Cardiac muscle cell (in vitro differentiated cells and primary cell): ENCODE measurements at places on chromosomes 5 and 9.
A peak's percentile ranks its signal among the peaks of the same experiment; 100 is the strongest.

GRCh38 chr9:108691614-108692013, 164.2 kb downstream of the ACTL7B start:
- DNase-seq, result no peak

DNA sequence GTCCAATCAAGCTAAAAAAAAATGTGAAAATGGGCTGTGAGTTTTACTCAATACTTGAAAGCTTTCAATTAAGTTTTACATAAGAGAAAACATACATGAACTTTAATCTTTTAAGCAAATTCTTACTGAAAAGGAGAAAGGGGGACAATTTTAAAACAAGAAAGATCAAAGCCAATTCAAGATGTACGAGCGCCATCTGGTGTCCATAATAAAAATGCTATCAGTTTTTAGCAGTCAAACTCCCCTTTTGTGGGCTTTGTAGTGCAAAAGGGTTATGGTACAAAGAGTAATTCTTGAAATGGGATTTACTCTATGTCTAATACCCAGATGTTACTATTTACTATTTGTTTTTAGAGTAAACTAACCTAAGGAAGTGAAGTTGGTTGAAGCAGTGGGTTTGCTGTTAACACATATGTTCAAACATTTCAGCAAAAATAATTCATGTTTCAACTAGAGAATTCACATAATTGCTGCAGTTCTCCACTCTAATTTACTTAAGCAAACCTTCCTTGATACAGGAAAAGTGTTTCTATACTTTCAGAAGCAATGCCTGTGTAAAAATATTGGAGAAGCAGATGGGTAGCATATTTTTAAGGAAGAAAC, 228.2 kb upstream of the TYRP1 start:
- peak; percentile 58 for DNase-seq

GRCh38 chr9:14315875-14316601, 2.1 kb upstream of the NFIB start:
- peak; percentile 84 for DNase-seq

- no peak for DNase-seq
Measured at GRCh38 chr9:122355336-122355875, 15.4 kb upstream of the PTGS1 start.

DNA sequence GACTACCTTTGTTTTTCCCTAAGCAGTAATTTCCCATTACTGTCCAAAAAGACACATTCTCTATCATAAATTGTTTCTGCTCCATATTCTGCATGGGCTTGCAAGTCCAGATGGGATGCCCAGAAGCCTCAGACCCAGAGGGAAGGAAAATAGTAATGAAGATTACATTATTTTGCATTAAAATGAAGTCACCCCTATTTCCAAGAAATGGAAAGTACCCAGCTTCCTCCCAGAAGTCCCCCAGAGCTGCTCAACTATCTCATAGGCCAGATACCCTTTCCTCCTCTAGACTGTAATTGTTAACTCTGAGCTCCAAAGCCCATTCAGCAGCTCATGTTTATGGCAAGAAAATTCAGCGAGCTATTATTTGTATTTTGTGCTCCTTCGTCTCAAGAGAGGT, 159.5 kb downstream of the GLIS3 start:
- no peak for DNase-seq

DNA sequence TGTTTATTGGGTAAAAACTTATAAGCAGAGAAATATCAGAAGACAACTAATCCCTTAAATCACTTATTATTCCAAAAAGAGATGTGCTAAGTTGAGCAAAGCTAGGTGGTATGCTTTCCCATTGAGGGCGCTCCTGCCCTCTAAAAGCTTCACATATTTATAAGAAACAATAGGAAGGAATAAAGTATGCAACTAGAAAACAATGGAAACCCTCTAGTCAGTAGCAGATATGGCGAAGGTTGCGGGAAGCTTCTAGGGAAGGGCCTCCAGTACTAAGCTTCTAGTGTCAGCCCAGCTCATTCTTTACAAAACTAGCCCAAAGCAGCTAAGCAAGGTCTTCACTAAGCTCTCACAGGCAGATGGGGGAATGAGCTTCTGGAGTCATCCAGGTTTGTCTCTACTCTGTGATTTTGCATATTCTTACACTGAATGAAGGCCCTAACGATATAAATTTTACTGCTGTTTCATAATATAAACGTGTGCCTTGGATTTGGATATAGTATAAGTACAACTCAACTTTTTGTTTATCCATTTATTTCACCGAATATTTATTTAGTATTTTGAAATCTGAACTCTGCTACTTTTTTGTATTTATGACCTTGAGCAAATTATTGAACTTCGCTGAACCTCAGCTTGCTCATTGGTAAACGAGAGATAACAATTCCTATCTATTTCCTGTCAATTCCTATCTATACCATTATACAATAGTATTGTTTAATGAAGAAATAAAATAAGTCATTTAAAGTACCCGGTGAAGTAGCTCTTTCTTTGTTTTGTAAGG, 571.4 kb downstream of the ELAVL2 start:
- DNase-seq, result no peak

- peak; percentile 82 for DNase-seq
Measured at GRCh38 chr9:98709968-98710965, 1.5 kb upstream of the GABBR2 start.
